ENCODE measurements at places on chromosomes 16 and 17. TPM values are rescaled to one million over a fixed set of nuclear protein-coding genes. Genes with fewer than 3 reads are reported as not detected.

DNA sequence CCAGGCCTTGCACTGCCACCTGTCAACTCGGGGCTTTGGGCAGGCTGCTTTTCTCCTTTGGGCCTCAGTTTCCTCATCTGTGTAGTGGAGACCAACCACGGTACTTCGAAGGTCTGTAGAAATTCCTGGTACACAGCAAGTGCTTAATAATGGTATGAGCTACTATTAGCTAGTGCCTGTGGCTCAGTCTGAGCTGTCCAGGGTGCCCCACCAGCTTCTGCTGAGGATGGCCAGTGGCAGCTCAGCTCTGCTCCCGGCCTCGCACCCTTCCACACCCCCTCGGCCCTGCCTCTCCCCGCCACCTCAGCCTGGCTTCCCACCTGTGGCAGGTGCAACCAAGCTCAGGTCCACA is 26.2 kb upstream of the PLCG2 start:
- no peaks in the 10 kb centered on the region for H3K27me3 ChIP-seq
- peak overlapping the region; percentile 45 for H3K27ac ChIP-seq
- no peaks in the 10 kb centered on the region for H3K4me1 ChIP-seq
- no peak for DNase-seq
- H3K4me3 ChIP-seq, result no peak overlapping the region

GRCh38 chr17:48637323-48638260 is 11.4 kb upstream of the HOXB9 start:
- no peak overlapping the region for H3K4me3 ChIP-seq
- no peak overlapping the region for H3K27ac ChIP-seq
- H3K4me1 ChIP-seq, result no peaks in the 10 kb centered on the region
- no peak for DNase-seq
- peaks cover 70% of the 10 kb centered on the region for H3K27me3 ChIP-seq
- H3K36me3 ChIP-seq, result no peaks in the 10 kb centered on the region

Gene DPEP3
- total RNA-seq, result 0.14 TPM

Gene HOXB7
- total RNA-seq, result 6.9 TPM

DNA sequence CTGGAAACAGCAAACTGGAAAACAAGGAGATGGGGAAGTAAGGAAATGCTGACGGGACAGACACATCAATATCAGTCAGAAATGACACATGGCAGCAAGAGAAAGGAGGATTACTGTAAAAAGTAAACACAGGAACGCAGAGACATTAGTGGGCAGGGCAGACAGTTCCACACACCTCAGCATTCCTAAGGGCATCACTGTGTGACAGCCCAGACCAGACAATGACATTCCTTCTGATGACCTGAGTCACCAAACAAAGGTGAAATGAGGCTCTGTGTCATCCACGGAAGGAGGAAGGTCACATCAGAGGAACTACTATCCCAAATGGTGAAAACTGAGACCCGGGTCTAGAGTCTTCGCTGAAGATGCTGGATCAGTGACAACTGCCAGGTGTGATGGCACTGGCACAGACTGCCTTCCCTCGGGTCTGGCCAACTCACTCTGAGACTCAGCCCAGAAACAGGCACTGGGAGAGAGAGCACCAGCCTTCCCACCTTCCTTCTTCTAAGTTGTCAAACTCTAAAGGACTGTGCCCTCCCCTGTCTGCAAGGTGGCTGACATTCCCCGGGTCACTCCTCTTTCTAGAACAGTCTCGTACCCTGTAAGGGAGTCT is 36.7 kb downstream of the TK2 start:
- no peaks in the 10 kb centered on the region for H3K36me3 ChIP-seq
- H3K27me3 ChIP-seq, result no peaks in the 10 kb centered on the region
- no peak overlapping the region for H3K4me3 ChIP-seq
- DNase-seq, result no peak

GRCh38 chr17:41163828-41164227 is 3.3 kb upstream of the KRTAP4-4 start:
- DNase-seq, result no peak
- H3K27ac ChIP-seq, result no peak overlapping the region
- no peaks in the 10 kb centered on the region for H3K27me3 ChIP-seq
- H3K4me3 ChIP-seq, result no peak overlapping the region

Gene TVP23A
- total RNA-seq, result 8.0 TPM

Gene CCDC154
- not detected for total RNA-seq

- DNase-seq, result peak; percentile 10
- H3K4me1 ChIP-seq, result no peaks in the 10 kb centered on the region
- H3K4me3 ChIP-seq, result no peak overlapping the region
- H3K36me3 ChIP-seq, result no peaks in the 10 kb centered on the region
- no peaks in the 10 kb centered on the region for H3K27me3 ChIP-seq
Observed at GRCh38 chr16:50305441-50306061, 39.2 kb downstream of the ADCY7 start.

- DNase-seq, result no peak
- no peaks in the 10 kb centered on the region for H3K36me3 ChIP-seq
- no peak within 1 kb of the TSS for H3K27ac ChIP-seq
- H3K4me1 ChIP-seq, result no peaks in the 10 kb centered on the region
Observed at GRCh38 chr17:41101586-41102259, at the start of gene KRTAP4-16. KRTAP4-16 (minus strand) TSS chr17:41102209; CDS start chr17:41102209, 0 bp downstream.

DNA sequence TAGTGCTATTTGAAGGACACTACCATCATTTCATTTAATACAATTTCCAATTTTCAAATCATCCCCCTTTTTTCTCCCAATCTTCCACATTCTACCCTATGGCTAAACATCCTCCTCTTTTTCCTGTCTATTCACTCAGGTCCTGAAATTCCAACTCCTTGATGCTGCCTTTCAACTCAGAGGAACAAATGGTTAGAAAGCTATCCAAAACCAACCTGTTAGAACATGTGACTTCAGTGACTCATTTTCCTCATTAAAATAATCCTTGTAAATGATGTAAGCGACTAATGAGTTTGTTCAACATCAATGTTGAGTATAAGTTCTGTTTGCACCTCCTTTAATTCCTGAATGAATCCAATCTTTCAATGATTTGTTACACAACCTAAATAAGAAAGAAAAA is 5.5 kb downstream of the PSMD12 start:
- no peaks in the 10 kb centered on the region for H3K4me1 ChIP-seq
- no peak overlapping the region for H3K4me3 ChIP-seq
- DNase-seq, result no peak
- H3K27ac ChIP-seq, result no peak overlapping the region
- H3K36me3 ChIP-seq, result no peaks in the 10 kb centered on the region
- H3K27me3 ChIP-seq, result no peaks in the 10 kb centered on the region

DNA sequence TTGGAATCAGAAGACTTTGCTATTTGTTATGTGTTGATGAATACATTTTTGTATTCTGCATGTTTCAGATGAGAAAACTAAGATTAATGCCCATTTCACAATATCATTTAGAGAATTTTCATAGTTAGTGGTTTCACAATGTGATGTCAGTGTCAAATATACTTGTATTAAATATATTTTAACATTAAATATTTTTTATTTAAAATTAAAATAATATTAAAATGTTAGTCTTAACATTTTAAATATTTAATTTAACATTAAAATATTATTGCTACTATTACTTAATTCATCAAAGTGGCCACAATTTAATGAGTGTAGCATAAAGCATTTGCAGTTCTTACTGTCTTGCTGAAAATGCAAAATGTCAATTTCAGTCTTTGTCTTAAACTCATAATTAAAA is 478.8 kb downstream of the KCNJ2 start:
- no peaks in the 10 kb centered on the region for H3K27me3 ChIP-seq
- no peak overlapping the region for H3K4me3 ChIP-seq
- no peaks in the 10 kb centered on the region for H3K4me1 ChIP-seq

Gene DPEP2
- 2.3 TPM for total RNA-seq

GRCh38 chr16:23182679-23183542 is at the start of gene SCNN1G:
SCNN1G (plus strand) TSS chr16:23182745; CDS start chr16:23186272, 3,527 bp downstream.
- H3K27ac ChIP-seq, result no peak within 1 kb of the TSS
- H3K4me1 ChIP-seq, result peaks cover 8% of the 10 kb centered on the region
- peak within 1 kb of the TSS; percentile 34 for H3K4me3 ChIP-seq
- no peaks in the 10 kb centered on the region for H3K36me3 ChIP-seq
- peaks cover 6% of the 10 kb centered on the region for H3K27me3 ChIP-seq

DNA sequence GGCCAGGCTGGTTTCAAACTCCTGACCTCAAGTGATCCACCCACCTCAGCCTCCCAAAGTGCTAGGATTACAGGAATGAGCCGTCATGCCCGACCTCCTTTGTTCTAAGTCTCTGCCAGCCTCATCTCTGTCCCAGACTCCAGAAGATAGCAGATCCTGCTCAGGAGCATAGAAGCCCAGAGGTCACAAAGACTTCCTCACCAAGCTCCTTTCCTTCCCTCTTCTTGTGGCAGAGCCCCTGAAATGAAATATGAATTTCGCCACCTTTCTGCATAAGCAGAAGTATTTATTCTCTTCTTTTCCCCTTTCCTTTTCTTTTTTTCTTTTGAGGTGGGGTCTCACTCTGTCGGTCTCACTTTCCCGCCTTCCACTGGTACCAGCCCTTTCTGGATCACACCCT is 11.5 kb upstream of the PIPOX start:
- H3K4me3 ChIP-seq, result no peak overlapping the region
- H3K27ac ChIP-seq, result no peak overlapping the region

Gene DGKE
- 31.2 TPM for total RNA-seq

Gene MINK1
- total RNA-seq, result 17.9 TPM

Gene NXPH3
- total RNA-seq, result 11.5 TPM

DNA sequence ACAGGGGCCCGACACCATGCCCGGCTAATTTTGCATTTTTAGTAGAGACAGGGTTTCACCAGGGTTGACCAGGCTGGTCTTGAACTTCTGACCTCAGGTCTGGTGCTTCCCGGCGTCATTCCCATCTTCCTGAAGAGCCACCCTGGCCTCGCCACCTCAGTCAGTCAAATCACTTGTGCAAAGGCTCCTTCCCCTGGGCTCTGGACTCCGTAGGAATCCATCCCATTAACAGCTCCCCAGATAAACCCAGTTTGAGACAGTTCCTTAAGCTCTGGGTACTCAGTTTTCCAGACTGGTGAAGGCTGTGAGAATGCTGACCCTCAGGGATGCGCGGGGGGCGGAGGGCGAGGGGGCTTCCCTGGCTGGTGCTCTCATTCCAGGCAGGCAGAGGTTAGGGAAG is 39.5 kb downstream of the MRM1 start:
- H3K36me3 ChIP-seq, result no peaks in the 10 kb centered on the region
- DNase-seq, result no peak
- no peaks in the 10 kb centered on the region for H3K4me1 ChIP-seq
- H3K27me3 ChIP-seq, result no peaks in the 10 kb centered on the region

Gene MMP15
- under 0.01 TPM for total RNA-seq

DNA sequence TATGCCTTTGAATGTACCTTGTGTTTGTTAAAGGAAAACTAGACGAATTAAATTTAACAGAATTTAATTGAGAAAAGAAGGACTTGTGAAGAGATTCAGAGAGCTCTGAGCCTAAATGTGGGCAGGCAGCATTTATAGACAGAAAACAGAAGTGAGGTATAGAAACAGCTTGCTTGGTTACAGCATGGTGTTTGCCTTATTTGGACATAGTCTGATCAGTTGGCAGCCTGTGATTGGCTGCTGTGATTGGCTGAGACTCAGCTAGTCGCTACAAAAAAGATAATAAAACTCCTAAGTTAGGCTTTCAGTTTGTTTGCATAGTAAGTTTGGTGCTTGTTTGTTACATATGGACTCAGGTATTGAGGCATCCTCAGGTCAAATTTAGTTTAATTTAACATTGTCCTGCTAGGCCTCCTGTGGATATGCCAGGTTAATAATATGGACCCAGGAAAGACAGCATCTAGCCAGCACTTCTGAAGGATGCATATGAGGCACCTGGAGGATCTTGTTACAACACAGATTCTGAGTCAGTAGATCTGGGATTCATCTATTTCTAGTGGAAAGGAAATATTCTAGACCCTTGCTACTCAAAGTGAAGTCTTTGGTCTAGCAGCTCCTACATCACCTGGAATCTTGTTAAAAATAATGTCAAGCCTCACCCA is 43.4 kb downstream of the SLFN5 start:
- H3K27me3 ChIP-seq, result no peaks in the 10 kb centered on the region
- H3K36me3 ChIP-seq, result no peaks in the 10 kb centered on the region
- no peak for DNase-seq

DNA sequence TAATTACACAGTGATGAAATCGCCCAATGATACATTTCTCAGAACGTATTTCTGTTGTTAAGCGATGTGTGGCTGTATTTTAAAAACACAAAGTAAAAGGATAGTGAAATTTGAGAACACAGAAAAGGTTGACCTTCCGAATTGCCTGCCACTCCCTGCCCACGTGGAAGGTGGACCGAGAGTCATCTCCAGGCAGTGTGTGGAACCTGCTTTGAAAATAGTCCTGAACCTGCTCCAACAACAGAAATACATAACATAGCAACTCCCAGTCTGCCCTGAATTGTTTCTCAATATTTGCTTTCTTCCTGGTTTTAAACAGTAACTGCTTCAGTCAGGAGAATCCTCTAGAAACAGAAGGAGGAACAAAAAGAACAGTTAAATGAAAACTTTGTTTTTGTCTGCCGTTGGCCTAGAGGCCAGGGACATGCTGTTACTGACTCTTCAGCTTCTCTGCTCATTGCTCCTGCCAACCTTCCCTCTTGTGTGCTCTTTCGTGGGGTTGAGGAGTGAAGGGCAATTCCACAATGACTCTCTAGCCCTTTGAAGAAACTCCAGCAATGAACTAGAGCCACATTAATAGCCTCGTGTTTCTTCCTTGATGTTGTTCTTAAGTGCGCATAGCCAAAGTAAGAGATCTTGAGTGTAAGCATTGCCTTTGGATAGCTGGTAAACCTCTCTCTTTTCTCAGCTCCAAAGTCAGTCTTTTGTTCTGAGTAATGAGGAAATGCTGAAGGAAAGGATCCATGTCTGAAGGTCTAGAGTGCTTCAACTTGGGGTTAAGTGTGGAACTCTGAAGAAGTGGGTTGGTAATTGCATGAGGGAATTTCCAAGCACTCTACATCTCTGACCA is 452.5 kb upstream of the CCL2 start:
- H3K36me3 ChIP-seq, result no peaks in the 10 kb centered on the region
- no peaks in the 10 kb centered on the region for H3K4me1 ChIP-seq
- DNase-seq, result no peak
- H3K27ac ChIP-seq, result no peak overlapping the region
- H3K4me3 ChIP-seq, result no peak overlapping the region

Gene MT3
- not detected for total RNA-seq

DNA sequence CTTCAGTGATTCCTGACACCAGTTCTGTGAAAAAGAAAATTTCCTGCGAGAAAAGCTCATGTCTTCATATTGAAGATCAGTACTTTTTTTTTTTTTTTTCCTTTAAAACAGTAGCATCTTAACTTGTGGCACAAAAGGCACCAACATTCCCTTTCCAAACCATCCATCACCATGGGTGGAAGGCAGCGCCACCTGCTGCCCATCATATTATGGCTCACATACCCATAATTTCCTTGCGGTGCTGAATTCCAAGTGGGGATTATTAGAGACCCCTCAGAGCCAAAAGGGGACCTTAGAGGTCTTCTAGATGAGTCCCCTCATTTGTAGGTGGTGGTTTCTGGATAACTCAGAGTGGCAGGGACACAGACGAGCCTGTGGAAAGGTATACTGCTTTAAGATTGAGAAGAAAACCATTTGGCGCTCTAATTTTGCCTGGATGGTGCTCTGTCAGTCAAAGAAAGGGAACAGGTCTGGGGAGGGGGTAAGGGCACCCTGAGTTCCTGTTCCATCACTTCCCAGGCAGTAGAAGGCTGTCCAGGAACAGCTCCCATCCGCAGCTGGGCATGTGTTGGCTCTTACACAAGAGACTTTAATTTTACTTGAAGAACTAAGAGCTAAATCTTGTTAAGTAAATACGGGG is 7.9 kb upstream of the SOST start:
- no peaks in the 10 kb centered on the region for H3K27me3 ChIP-seq
- no peak overlapping the region for H3K27ac ChIP-seq
- no peak overlapping the region for H3K4me3 ChIP-seq
- no peaks in the 10 kb centered on the region for H3K36me3 ChIP-seq

Gene FGF11
- not detected for total RNA-seq

Gene DEXI
- total RNA-seq, result 46.4 TPM

- H3K27ac ChIP-seq, result no peak overlapping the region
- no peaks in the 10 kb centered on the region for H3K36me3 ChIP-seq
- H3K4me3 ChIP-seq, result no peak overlapping the region
- no peak for DNase-seq
- no peaks in the 10 kb centered on the region for H3K27me3 ChIP-seq
- no peaks in the 10 kb centered on the region for H3K4me1 ChIP-seq
Observed at GRCh38 chr16:26952411-26952810, 114.3 kb upstream of the C16orf82 start.
